ENCODE measurements at places on chromosomes 5 and 9.

DNA sequence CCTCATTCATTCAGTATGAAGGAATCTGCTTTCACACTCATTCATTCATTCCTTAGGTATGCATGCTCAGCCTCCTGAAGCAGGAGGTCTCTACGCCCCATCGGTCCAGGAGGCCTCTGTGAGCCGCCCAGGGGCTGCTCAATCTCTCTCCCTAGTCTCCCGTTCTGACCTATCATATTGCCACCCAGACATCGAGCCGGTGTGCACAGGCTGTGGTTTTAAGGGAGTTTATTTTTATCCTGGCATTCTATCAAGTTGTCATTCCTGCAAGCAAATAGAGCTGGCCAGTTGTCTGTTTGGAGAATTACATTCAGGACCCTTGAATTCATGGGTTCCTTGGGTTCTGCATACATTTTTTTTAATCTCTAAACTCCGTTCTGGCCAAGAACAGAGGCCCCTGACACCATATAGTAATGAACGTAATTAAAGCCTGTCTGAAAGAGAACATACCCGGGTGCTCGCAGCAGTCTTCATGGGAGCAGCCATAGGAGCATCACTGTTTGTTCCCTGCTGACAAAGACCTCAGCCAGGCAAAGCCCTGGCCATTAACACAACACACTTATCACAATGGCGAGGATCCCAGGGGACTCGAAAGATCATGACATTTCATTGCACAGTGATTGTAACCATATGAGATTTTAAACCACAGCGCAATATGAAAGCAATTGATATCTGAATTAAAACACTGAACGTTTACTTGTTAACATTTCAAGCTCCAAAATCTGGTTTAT is 80.9 kb downstream of the ADAMTS16 start:
- DNase-seq = no peak

- no peak for DNase-seq
These were observed 60.5 kb downstream of the MAP1B start for GRCh38 chr5:72167804-72168203.

GRCh38 chr9:124041817-124042116 is 30.2 kb downstream of the LHX2 start:
- no peak for DNase-seq

GRCh38 chr5:16544607-16545374 is 72.0 kb downstream of the RETREG1 start:
- no peak for DNase-seq

- DNase-seq = no peak
These were observed 453.7 kb upstream of the RIOK2 start for GRCh38 chr5:97636766-97637165.

DNA sequence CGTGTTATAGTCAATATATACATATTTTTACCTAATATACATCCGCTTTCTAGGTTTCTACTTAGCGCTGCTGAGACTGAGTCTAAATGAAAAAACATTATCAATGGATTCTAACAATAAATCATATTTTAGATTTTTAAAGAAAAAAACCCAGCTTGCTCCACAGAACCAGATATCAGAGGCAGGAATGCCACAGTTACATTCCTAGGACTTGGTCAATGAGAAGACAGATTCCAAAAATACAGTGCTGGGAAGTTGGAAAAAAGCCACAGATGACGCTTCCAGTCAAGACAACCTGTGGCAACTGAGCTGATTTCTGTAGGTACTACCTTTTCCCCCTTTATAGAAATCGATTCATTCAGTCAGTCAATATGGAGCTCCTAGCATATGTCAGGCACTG is 577 bp upstream of the CCDC112 start:
- no peak for DNase-seq

DNA sequence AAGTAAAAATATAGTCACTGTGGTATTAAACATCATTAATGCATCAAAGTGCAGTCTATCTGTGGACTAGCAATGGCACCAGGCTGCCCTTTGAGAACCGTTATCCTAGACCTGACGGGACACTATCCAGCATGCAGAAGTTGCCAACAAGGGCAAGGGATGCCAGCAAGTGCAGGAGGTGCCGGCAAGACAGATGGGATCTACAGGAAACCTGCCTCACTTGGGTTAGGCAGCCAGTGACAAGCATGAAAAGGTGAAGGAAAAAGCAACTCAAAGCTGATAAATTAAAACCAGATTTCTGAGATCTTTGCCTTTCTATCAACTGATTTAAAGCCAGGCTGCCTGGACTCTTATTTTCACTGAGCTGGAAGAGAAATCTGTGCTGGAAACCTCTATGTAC is 315.2 kb upstream of the PDE4D start:
- no peak for DNase-seq

DNA sequence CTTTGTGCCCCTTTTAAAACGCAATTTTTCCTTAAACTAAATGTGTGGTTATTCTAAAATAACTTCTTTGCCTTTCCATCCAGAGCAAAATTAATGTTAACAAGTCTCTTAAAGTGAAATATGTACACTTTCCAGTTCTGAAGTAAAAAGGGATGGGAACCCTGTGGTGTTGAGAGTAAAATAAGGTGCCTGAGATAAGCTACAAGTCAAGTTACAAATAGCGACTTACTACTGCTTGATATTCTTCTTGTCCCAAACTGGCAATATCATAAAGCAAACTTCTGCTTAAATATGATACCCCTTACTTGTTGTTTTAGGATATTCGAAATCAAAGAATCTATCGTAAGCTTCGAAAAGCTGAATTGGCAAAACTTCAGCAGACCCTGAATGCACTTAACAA is 18.3 kb upstream of the F2R start:
- DNase-seq = no peak

DNA sequence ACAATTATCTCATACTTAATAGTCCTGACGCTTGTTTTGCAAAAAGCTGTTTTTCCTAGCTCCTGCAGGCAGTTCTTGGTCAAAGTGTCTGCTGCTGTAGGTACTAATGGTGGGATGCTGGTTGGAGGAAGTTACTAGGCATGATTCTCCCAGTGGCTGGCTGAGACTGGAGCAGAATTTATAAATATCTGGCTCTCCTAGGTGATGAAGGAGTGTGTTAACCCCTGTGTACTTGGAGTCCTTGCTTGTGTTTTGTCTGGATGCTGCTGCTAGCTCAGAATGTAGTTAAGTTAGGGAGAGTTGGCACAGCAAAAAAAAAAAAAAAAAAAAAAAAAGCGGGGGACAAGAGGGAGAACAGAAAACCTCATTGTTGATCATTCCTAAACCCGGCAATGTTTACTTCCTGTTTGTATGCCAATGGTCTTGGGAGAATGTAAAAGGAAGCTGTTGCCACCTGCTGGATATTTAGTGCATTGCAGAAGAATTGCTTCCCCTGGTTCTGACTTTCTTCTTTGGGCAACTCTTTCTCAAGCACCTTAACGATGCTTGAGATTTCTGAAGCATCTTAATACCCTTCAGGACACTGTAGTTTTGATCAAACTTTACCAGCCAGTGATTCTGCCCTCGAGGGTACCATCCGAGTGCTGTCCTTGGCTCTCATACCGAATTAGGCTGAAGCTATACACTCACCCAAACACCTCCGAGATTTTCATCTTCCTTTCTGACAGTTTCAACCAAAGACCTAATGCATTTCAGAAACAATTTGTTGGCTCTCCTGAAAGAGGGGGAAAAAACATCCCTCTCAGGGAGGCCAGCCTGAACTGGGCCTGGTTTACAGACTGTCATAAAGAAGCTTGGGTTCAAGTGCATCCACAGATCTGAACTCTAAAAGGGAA is 71.7 kb upstream of the WWC1 start:
- DNase-seq = peak; percentile 27

DNA sequence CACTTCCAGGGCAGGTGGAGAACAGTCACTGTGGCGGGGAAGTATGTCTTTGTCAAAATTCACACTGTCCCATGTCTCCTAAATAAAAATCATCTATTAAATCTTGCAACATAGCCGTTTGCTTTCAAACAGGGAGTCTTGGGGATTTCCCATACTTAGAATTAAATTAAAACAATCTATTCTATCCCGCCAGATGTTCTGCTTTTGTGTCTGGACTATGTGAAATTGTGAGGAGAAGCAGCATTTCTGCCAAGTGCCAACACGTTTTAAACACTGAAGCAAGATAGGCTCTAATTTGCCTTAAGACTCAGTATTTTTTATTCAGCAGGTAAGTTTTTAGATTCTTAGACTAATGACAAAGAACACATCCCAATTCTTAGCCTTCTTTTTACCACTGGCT is 73.7 kb downstream of the SPATA31C2 start:
- DNase-seq = no peak

GRCh38 chr9:98575379-98576346 is 133.1 kb downstream of the GABBR2 start:
- DNase-seq = no peak

GRCh38 chr5:66494437-66494836 is 101.8 kb upstream of the MAST4 start:
- no peak for DNase-seq

GRCh38 chr5:154302161-154302560 is 111.6 kb downstream of the GALNT10 start:
- no peak for DNase-seq

GRCh38 chr9:69746859-69747560 is 12.8 kb downstream of the PTAR1 start:
- DNase-seq = no peak

- DNase-seq = no peak
These were observed 105.6 kb upstream of the ELL2 start for GRCh38 chr5:96067251-96067650.

- DNase-seq = no peak
These were observed 20.8 kb downstream of the MAMDC2 start for GRCh38 chr9:70064496-70064895.

DNA sequence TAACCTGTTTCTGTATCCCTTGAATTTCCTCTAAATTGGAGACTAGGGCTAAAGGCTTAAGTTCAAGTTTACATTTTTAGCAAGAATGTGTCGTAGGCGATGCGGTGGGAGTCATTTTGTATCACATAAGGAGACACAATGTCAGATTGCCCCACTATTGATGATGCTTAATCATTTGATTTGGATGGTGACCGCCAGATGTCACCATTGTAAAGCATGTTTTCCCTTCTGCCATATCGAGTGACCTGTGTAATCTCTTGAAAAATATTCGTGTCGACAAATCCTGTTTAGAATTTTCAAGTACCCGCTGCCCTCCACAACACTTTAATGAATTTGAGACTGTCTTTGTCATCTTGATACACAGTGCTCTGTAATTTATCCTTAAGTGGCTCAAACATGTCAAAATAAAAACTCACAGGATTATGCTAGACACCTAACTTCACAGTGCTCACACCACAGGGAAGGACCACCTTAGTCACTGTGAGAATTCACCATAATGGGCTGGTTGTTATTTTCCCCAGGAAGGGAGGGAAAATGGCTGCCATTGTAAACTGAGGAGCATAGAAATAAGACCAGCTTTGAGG is 34.5 kb upstream of the SLC46A2 start:
- DNase-seq = peak; percentile 22

DNA sequence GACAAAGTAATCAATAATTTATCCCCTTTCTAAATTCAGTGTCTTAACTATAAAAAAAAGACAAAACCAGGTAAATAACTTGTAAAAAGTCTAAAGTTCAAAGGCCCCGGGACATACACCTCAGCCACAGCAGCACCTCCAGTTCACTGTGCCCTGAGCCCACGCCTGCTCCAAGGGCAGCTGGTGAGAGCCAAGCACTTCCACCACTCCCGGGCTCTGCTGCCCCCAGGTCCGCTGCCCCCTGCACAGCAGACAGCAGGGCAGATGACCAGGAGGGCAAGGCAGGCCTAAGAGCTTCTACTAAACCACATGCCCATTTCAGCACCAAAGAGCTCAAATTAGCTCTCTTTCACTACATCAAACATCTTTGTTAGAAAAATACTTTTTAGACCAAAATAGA is 91.9 kb downstream of the CAMSAP1 start:
- no peak for DNase-seq

DNA sequence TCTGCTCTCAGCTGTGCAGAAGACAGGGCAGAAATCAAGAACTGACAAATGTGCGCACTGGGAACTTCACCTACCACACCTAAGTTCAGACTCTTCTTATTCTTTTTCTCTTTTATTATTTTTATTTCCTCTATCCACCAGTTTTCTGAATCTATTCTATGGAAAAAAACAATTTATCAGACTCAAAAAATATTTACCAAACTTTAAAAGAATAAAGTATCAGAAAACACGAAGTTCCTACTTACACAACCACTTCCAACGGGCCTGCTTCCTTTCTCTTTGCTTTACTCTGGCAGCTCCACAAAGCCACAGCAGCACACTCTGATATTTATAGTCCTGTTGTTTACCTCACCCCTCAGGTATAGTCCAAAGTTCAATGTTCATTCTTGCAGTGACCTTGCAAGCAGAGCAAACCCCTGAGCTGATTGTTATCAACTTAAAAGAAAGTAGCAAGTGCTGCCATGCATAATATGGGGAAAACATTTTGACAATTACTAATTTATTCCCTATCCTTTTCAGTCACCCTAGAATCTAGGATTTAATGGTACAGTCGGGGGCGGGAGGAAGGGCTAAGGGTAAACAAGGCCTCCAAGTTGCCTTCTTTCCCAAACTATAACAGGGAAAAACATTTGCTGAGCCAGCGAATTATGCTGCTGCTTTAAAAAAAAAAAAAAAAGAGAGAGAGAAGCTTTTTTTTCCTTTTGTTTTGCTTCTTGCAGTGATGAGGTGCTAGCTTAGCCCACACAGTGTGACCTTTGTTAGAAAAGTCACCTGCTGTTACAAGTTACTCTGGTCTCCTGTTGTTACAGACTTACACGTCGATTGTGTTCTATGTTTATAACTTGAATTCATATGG is at the start of gene SELENOP:
Gene SELENOP, minus strand, starts transcription at position 302 of the 856 bp plus-strand sequence. CDS start 3,539 bp downstream, outside the sequence.
- no peak for DNase-seq

- no peak for DNase-seq
These were observed 30.8 kb upstream of the SH3TC2 start for GRCh38 chr5:149093625-149094024.

DNA sequence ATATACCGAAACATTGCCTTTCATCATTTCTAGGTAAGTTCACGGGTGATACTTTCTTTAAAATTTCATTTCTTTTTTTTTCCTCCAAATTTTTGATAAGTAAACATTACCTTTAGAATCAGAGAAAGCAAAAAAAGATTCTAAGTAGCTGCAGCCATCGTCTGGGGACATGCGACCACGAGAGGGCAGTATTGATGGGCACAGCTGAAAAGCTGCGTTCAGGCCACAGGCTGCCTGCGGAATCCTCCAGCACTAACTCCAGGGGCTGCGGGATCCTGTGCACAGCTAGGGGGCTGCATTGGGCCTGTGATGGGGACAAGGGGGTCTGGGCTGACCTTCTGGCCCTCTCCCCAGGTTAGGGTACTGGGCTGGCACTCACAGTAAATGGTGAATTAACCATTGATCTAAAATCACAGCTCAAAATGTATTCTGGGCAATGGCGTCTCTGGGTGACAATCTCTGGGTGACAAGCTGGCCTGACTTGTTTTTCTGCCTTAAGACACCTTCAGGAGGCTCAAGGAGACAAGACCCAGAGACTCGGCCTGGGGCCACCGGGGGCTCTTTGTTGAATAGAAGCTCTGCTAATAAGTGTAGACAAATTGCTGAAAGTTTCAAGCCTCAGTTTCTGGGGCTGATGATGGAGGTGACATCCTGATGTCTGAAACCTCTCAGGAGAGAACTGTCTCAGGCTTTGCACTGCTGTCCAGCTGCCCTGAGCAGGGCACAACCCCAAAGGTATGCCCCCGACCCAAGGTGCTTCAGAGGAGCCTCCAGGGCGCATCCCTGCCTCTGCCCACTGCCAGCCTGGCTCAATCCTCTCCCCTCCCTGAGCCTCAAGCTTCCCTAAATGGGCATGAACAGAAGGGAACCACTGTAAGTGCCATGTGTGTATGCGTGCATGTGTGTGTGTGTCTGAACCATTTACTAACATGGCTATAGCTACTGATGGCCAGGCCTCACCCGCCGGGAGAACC is 44.3 kb upstream of the SARDH start:
- no peak for DNase-seq

- peak; percentile 17 for DNase-seq
These were observed 31.7 kb downstream of the DOCK2 start for GRCh38 chr5:169668732-169669131.
